ENCODE measurements at places on chromosomes 7 and 10.

DNA sequence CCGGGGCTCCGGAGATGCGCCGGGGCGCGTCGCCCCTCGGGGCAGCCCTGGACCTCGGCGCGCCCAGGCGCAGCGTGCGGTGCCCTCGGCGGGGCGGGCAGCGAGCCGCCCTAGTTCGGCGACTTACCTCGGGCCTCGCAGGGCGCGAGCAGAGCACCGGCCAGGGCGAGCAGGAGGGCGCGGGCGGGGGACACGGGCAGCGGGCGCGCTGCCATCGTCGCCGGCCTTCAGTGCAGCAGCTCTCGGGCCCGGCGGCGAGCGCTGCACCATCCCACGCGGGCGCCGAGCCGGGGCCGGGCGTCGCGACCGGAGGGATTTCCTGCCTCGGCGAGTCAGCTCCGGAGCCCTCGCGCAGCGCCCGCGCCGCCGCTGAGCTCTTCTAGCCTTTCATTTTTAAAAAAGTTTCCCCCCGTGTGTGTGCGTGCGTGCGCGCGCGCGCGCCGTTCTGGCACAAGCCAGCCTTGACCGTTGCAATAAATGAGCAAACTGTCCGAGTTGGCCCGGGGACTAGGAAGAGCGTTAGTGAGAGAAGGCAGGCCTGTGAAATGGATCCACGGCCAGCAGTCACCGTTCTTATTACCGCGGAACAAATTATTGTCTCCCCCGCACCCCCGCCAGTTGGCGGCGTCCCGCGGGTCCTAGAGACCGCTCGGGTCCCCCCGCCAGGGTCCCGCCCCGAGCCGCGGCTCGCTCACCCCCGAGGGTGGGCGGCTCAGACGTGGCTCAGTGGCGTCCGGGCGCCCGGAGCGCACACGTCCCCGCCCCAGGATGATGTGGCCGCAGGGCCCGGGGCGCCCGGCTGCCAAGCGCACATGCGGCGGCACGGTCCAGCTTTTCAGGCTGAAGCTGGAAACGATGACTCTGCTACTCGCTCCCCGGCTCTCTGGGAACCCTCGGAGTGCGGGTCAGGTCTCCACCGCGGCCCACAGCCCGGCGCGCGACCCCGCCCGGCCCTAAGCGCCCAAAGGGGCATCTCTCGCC, at the start of gene ADAM12:
ADAM12 (minus strand) TSS at position 547 of the 981 bp plus-strand sequence; CDS start at position 215, 332 bp downstream.
- DNase-seq: peak; percentile 9

DNA sequence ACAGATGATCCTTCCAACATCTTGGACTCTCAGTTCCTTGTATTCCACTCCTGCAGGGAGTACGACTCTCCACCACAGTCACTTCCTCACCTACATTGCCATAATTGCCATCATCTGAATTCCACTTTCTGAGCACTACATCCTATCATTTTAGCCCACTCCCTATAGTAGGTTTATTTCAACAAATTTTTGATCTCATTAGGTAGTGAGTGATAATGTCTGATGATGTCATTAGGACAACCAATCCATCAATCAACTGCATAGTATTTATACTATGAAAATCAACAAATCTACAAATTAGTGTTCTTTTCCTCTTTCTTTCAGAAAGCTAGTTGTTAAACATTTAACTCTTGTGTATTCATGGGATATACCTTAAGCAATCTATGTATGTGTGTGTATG, 13.7 kb upstream of the TRA2A start:
- DNase-seq: no peak

GRCh38 chr10:130739016-130739756, 572.3 kb downstream of the TCERG1L start:
- DNase-seq: no peak

GRCh38 chr7:74572301-74572979, 85.1 kb upstream of the GTF2I start:
- no peak for DNase-seq

Data from T-cell (primary cell).